Kidney epithelial cell (primary cell): ENCODE measurements at places on chromosomes 5 and 9.
A peak's percentile ranks its signal among the peaks of the same experiment; 100 is the strongest.

DNA sequence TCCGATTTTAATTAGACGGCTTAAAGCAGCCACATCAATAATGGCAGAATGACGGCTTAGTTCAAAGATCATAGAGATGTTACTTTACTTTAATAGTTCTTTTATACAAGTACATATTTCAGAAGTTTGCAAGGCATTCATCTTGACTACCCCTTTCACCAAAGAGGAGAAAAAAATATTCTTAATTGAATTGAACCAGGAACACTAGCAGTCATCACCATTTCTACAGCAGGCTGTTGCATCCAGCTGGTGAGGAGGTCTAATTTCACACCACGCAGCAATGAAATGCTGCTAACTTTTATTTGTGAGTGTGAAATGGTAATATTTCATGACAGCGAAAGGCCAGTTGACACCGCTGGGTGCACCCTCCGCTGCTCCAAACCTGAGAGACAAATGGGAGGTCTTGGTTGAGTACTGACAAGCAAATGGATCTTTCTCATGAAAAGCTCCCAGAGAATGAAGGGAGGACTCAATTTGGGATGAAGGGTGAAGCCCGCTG lies 322.2 kb downstream of the GLIS3 start:
- no peak for DNase-seq

DNA sequence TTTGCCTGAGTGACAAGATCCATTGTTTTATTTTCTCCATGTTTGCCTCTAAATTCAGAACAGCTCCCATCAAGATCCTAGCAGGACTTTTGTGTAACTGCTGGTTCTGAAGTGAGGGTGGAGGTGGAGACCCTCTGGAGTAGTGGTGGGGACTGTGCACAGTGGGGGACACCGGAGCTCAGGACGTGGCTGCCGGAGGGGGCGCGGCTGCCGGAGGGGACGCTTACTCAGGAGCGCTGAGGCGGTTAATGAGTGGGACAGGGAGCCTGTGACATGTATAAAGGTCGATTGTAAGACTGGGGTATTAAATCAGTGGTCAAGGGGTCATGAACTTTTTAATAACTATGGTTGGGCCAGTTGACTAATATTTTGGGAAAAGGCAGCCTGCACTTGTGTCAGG lies 127.0 kb upstream of the CACNA1B start:
- DNase-seq: no peak

GRCh38 chr5:124546643-124547042 lies 199.8 kb downstream of the ZNF608 start:
- peak; percentile 7 for DNase-seq

- no peak for DNase-seq
Measured at GRCh38 chr5:62621280-62621679, 42.7 kb downstream of the LRRC70 start.
